ENCODE measurements at places on chromosomes 12 and 14.

DNA sequence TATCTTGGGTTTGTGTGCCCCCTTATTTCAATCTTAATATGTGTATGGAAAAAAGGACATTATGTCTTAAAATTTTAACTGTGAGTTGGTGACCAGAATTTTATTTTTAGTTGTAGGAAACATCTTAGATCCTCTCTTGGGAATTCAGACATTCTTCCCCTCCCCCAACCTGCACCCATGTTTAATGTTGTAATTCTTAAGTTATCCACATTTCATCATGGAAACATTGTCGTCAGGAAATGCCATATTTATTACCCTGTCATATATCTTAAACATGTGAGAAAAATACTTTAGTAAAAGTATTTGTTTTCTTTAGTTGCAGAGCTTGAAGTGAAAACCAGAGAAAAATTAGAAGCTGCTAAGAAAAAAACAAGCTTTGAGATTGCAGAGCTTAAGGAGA, 30.3 kb downstream of the YEATS4 start:
- DNase-seq: no peak

GRCh38 chr12:3684449-3685051, 68.4 kb downstream of the CRACR2A start:
- DNase-seq: no peak

- no peak for DNase-seq
Observed at GRCh38 chr14:36085861-36086260, 90.7 kb downstream of the PTCSC3 start.

GRCh38 chr14:106378191-106378590, 851.8 kb downstream of the TMEM121 start:
- no peak for DNase-seq

- DNase-seq: no peak
Observed at GRCh38 chr14:32201816-32202490, at the start of gene RNU6-7. RNU6-7 (plus strand) TSS chr14:32202045.

DNA sequence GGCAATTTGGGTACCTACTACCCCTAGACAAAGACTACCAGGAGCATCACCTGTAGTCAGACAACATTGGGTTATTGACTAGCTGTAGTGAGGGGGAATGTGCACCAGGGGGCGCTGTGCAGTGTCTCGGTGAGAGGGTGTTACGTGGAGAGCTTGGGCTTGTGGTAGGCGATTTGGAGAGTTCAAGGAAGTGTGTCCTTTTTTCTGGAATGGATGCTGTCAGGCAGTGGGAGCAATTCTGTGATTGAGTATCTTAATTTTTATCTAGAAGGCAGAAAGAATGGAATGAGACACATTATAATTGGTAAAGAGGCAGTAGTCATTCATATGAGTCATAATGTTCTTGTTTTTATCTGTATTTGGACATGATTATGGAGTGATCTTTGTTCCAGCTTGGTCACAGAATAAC, 187.7 kb downstream of the GALC start:
- DNase-seq: peak; percentile 11

DNA sequence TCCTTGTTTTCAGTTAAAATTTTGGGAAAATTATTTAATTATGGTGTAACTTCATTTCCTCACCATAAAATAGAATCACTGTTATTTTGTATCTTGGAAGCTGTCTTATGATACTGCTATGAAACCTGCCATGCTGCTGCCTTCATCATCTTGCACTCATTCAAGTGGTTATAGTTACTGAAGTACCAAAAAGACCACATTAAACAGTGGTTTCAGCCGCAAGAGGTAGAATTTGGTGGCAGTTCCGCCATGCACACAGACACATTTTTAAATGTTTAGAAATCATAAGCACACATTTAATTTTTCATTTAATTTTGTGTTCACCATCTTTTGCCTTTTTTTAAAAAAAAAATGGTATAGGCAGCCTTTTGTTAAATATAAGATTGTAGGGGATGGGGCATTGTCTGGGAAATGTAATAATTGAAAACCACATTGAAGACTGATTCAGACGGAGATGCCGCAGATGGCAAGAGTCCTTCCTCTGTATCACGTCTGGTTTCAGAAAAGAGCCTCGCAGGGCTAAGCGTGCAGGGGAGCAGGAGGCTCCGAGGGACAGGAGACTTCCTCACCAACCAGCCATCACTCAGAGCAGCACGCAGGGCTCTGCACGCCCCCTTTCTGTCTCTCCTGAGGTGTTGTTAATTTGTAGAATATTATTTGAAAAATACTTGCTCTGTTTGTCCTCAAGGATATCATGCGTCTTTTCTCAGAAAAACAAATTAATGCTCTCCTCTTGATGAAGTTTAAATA, 115.2 kb upstream of the PELI2 start:
- DNase-seq: no peak

DNA sequence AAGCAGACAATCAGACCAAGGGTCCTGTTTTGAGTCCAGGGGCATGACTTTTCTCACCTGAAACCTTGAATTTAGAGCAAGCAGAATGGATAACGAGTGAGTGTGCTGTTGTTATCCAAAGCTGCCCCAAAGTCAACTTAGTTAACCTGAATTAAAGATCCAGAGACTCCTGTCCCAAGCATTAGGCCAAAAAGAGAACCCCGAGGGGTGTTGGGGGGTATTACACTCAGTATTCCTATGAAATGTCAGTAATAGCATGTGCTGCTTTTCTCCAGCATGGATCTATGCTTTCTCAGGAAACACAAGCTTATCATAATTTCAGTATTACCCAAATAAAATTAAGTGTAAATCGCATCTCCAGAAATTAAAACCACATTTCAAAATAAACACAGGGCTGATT, 19.0 kb downstream of the EIF4B start:
- DNase-seq: no peak

Measured in midbrain (tissue), 1 donor.